ENCODE measurements at places on chromosomes 2 and 18.

DNA sequence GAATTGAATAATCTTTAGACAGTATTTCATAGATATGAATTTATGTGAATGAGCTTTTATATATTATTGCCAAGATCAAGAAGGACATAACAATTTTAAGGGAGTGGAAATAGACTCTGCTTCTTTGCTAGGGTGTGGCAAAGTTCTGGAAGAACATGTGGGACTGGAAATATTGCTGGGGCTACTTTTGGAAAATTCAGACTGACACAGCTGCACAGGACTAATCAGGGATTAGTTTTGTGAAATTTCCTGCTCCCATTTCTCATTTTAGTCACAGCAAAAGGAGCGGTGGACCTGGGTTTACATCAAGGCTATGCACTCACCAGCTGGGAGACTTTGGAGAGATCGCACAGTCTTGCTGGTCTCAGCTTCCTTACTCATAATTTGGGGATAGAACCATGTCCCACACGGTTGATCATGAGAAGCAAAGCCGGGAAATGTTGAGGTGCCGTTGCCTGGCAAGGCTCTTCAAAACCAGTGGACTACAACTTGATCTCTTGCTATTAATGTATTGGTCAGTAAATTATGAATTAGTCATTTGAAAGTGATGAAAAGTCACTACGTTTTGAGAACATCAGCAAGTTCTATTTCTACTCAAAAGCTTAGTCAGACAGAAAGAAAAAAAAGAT lies 42.4 kb downstream of the IL1RL2 start:
- no peak for DNase-seq

DNA sequence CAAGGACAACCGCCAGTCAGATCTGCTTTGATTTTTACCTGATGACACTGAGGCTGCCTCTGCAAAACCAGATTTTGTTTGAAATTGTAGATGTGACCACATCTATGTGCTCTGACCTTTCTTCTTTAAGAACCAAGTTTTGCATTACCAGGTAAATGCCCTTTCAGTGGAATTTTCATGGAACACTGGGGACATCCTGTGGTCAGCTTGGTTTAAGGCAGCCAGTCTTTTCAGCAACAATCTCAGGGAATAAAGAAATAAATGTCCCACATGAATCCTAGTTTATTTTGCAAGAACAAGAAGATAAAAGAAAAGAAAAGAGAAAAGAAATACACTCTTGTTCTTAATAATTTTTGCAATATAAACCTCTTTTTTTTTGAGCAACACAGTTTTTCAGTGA lies 90.6 kb downstream of the POU3F3 start:
- peak; percentile 7 for DNase-seq

- DNase-seq, result no peak
These were observed 36.6 kb upstream of the IKZF2 start for GRCh38 chr2:213187833-213188532.

GRCh38 chr2:136012315-136012714 lies 26.9 kb upstream of the DARS1 start:
- DNase-seq, result no peak

DNA sequence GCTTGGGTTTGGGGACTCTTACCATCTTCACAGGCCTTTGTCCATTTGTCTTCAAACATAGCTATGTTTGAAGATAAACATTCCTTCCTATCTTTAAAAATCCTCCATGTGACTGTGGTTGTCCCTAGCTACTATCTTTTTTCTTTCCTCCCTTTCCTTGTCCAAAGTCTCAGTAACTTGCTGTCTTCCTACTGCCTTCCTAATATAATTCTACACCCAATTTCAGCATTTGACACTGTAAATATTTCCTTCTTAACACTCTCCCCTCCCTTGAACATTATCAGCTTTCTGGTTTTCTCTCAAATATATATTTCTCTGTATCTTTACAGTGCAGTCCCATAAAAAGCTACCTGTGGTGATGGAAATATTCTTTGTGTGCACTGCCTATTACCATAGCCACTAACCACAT lies 5.3 kb upstream of the SP3 start:
- DNase-seq, result no peak

- DNase-seq, result no peak
These were observed 68.5 kb downstream of the TMEM237 start for GRCh38 chr2:201574766-201575165.

DNA sequence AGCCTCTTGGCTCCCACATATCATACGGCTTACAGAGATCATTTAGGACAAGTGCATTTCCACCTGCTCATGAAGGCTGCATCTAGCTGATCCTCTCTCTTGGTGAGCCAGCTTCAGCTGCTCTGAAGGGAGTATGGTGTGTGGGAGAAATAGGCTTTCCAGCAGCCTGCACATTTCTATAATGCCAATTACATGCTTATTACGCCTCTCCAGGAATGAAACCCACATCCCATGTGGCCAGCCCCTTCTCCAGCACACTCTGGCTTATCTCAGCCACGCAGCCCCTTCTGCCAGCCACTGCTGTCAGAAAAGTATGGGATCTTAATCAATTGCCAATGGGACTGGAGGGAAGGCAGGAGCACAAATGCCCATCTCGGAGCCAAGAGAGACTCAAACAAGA lies 117.5 kb downstream of the GALNT14 start:
- no peak for DNase-seq

DNA sequence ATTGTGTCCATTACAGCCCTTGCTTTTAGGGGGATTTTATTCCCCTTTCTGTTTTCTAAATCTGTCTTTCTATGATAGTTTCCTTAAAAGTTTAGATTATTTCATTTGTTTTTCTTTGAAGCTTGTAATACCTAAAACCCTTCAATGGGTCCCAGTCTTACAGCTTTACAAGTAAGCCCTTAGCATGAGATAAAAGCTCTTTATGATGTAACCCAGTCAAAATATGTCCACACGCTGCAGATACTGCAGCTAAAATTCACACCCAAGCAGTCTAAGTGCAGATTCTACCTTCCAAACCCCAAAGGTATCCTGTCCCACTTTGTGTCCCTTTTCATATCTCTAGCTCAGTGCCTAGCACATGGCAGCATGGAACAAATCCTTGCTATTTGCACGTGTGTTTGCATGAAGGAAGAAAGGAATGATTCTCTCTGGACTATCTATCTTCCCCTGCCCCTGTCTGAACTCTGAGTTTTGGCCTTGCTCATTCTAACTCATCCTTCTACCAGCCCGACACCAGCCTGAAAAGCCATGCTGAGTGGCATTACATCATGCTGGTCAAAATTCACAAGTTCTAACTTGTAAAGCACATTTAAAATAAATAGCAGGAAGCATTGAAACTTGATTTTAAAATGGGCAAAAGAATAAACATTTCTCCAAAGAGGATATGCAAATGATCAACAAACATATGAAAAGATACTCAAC lies 623.2 kb downstream of the IRS1 start:
- DNase-seq, result no peak

DNA sequence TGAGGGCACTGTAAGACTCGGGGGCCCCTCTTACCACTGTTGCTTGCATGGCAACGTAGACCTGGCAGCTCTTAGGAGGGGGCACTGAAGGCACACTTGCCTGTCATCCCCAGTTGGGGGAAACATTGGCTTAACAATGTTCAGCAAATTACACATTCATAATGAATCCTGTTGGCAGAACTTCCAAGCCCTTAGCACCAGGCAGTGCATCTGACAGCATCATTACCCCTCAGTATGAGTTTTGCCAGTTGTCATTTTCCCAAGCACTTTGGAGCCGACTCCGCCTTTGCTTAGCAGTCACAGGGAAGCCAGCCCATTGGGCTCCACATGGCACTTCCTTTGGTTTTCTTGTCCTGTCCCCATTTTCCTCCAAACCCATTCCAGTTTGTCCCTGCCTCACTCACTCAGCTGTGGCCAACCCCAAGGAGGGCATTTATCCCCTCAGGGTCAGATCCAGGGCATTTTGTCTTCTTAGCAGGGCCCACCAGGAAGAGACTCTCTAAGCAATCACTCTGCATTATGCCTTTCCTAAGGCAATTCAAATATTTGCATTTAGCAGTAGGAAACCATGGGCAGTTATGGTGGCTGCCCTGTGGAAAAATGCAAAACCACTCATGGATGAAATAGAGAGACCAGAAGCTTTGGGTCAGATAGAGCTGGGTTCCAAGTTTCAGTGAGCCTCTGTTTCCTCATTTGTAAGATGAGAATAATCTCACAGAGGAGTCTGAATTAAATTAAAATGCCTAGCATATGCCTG lies 73.9 kb downstream of the VSNL1 start:
- no peak for DNase-seq

- DNase-seq, result no peak
These were observed 58.0 kb upstream of the DOCK10 start for GRCh38 chr2:225100269-225100668.

DNA sequence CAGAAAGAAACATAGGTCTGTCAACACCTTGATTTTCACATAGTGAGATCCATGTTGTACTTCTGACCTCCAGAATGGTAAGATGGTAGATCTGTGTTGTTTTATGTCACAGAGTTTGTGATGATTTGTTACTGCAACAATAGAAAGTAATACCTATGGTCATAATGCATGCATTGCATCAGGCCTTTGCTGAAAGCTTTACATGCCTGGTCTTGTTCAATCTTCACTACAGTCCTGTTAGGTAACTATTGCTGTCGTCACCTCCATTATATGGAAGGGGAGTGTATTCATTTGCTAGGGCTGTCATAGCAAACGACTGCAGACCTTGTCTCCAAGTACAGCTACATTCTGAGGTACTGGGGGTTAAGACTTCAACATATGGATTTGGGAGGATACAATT lies 243.5 kb downstream of the ANAPC1 start:
- DNase-seq, result no peak

DNA sequence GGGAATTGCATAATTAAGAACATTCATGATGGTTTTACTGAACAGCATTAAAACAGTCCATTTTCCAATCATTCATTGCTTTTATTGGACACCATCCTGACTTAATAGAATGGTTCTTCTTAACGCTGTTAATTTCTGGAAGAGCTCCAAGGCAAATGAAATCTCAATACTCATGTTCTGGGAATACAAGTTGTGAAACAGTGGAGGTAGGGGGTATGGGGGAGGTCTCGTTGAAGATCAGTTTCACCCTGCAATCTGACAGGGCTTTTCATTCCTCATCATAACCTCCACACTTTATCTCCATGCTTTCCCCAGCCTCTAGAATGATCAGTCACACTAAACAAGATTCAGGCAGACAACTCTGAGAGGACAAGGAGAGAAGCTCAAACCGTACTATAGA lies 113.6 kb downstream of the ETAA1 start:
- no peak for DNase-seq

DNA sequence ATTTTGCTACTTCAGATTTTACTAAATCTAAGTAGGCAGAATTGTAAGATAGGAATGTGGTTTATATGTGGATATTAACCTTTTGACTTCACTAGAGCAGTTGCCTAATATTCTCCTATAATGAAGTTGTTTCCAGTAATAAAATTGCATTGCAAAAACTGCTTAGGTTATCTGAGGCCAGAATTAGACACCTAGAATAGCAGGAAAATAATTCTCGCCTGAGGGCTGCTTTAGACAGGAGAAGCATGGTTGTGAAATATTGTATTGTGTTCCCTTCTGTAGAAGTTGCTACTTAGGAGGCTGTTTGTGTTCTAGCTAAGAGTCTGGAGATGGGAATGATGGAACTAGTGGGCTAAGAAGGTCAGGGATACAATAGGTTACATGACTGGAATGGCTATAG lies 146.3 kb downstream of the PLCL1 start:
- DNase-seq, result no peak

- no peak for DNase-seq
These were observed 60.1 kb downstream of the ARHGEF4 start for GRCh38 chr2:130896813-130897212.

- DNase-seq, result no peak
These were observed 37.1 kb downstream of the FAM161A start for GRCh38 chr2:61816480-61817355.

DNA sequence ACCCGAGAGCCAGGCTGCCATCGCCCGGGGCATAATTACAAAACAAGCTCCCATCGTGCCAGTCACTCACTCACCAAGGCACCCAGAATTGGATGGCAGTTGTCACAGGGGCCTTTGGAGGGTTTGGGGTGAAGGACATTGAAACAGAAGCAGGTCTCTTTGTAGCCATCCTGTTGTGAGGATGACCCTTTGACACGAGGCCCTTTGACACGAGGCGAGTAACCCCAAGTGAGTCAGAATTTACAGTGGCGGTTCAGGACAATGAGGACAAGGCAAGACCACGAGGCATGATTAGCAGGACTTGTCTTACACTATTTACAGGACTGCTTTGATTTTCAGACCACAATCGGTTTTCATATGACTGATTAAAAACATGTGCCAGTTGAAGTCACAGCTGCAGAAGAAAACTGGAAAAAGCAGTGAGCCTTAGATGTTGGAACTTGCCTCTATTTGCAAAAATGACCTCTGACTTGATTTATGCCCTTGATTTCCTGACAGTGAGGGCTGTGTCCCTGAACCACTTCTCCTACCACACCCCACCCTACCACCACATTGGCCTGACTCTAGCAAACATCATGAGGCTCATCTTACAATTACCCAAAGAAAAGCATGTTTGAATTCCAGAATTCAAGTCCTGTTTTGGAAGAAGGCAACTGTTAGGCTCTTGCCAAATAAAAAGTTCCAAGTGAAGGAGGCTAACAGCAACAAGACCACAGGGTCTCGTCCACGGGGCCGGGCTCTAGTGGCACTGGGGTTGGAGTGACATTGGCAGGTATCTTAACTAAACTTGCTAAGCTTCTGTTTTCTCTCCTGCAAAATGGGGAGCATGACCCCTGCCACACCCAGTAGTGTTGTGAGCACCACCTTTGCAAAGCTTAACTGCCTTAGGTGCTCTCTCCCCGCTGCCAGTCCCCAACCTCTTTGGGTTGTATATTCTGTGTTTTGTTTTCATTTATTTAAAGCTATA lies 64.4 kb upstream of the FOSL2 start:
- DNase-seq, result no peak

- no peak for DNase-seq
These were observed 344.1 kb upstream of the PLGLB2 start for GRCh38 chr2:87403893-87404175.

- no peak for DNase-seq
These were observed 203.9 kb downstream of the TCF4 start for GRCh38 chr18:55384115-55384514.

- peak; percentile 34 for DNase-seq
These were observed 1.2 kb downstream of the BMPR2 start for GRCh38 chr2:202377207-202377761.

Data from RPMI8226 (cell line).